Left cardiac atrium (tissue), 4 donors: ENCODE measurements at places on chromosomes 13 and 19. TPM values are rescaled to one million over a fixed set of nuclear protein-coding genes. Genes with fewer than 3 reads are reported as not detected.

- DNase-seq = no peak
These were observed 81.1 kb downstream of the STK24 start for GRCh38 chr13:98495627-98496478.

GRCh38 chr13:20340759-20341171 is 108.6 kb upstream of the GJB6 start:
- no peak for DNase-seq

GRCh38 chr13:83531022-83531421 is 351.3 kb downstream of the SLITRK1 start:
- DNase-seq = no peak

The ANGPTL8 gene
- 4.0 TPM for total RNA-seq

GRCh38 chr13:48492096-48492440 is 40.8 kb downstream of the RCBTB2 start:
- no peak for DNase-seq
